ENCODE measurements at places on chromosomes 7 and 10.

DNA sequence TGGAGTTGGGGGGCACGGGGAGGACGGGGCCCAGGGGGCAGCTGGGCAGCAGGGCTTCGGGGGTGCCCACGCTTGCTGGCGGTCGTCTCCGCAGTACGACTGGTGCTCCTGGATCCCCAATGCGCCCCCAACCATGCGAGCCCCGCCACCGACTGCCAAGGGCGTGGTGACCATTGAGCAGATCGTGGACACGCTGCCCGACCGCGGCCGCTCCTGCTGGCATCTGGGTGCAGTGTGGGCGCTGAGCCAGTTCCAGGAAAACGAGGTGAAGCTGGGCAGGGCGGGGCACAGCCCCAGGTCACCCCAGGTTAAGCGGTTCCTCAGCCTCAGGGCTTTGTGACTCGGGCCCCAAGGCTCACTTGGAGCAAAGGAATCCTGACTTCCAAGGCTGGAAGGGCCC lies 70.0 kb downstream of the ALOX5 start:
- DNase-seq = no peak

- DNase-seq = no peak
Measured at GRCh38 chr7:69540287-69540686, 58.0 kb upstream of the AUTS2 start.

GRCh38 chr10:29888321-29888720 lies 171.1 kb downstream of the JCAD start:
- DNase-seq = no peak

GRCh38 chr10:132806110-132806509 lies 20.2 kb upstream of the NKX6-2 start:
- DNase-seq = no peak

- DNase-seq = no peak
Measured at GRCh38 chr7:105141068-105141467, 127.1 kb downstream of the KMT2E start.

DNA sequence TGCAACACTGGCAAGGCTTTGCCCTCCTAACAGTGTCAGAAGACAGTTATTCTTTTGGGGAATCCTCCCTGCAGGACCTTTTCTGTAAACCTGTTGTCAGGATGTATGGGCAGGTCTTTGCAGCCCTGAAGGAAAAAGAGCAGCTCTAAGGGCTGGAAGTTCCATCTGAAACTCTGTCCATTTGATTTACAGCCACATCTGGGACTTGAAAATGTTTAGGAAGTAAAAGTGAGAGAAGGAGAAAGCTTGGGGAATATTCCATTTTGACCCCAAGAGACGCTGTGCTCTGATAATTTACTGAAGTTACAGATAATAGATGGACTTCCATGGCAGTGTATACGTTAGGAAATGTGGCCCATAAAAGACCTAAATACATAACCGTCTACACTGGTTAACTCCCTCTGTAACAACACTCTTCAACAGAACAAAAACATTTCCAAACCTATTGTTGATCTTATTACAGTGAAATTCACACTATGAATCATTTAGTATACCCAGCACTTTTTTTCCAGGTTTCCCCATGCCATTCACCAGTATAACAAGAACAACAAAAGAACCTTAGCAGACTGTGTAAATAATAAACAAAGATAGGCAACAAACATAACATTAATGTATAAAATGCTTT lies 89.1 kb downstream of the KIAA1549 start:
- no peak for DNase-seq

GRCh38 chr10:110483633-110484032 lies 14.1 kb upstream of the DUSP5 start:
- DNase-seq = no peak

GRCh38 chr10:15361131-15361530 lies 10.0 kb downstream of the FAM171A1 start:
- DNase-seq = no peak

- no peak for DNase-seq
Measured at GRCh38 chr7:147298611-147299043, 1182.0 kb downstream of the CNTNAP2 start.

DNA sequence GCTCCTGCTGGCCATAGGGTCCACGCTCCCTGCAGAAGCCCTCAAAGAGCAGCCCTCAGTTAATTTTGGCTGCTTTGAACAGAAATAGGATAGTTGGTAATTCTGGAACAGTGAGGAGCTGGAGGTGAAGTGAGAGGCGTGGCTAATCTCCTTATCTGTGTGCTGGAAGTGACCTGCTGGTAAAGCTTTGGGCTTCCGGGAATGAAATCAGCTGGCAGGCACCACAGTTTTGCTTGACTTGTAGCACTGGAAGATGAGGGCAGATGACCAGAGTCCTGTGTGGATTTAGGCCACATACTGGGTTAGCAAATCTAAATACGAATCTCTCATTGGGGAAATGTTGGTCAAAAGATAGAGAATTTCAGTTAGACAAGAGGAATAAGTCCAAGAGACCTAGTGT lies 10.2 kb downstream of the ATP6V0E2 start:
- DNase-seq = no peak

GRCh38 chr7:38632411-38632810 lies 1.2 kb upstream of the AMPH start:
- no peak for DNase-seq

DNA sequence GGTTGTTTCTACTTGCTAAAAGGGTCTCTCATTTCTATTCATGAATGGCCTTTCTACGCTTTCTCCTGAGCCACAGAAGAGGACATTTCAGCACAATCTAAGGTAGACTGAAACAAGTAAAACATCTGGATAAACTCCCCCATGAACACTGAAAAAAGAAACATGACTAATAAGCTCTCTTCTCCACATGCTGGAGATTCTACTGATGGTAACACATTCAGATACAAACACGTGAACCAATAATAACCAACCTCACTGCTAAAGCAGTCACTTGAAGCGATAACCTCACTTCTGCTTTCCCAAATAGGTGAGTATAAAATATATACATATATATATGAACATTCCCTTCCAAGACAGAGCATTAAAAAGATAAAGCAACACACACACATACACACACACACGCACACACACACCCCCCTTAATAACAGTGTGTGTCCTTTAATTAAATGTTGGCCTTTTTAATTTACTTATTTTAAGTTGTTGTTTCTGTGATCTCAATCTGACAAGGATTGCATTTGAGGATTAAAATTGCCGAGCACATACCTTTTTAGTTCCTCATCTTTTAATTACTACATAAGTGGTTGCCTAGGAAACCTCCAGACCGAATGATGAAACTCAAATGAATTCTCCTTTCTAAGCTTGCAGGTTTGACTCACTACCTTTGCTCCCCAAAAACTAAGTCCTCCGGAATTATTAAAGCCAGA lies 292.4 kb upstream of the KLF14 start:
- DNase-seq = no peak

DNA sequence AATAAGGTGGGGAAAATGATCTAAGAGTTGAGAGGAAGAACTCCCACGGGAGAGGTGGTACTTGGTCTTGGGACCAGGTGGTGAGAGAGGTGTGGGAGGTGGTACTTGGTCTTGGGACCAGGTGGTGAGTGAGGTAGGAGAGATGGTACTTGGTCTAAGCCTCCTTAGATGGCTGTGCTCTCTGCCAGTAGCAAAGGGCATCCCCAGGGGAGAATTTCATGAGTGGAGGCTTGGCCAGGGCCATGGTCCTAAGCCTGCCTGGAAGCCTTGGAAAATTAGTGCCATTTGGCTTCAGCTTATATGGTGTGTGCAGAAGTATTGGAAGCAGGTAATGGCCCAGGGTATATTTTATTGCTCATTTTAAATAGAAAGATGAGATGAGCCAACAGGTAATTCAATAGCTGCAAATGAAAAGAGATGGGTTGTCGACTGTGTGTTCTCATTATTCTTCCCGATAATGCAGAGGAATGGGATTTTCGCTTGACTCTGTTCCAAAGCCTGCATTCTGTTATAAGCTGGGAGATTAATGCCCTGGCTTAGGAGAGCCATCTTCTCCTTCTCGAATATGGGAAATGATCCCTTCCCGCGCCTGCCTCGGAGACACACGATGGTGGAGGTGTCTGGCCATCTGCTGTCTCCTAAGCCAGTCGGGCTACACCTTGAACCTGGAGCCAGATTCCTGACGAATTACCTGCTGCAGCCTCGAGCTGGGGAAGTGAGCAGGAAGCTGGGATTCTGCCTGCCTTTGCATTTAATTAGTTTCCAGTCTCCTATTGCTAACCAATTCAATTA lies 287.8 kb downstream of the GALNT17 start:
- no peak for DNase-seq

- no peak for DNase-seq
Measured at GRCh38 chr10:14004536-14004935, 326.2 kb downstream of the FRMD4A start.

GRCh38 chr10:100157156-100157555 lies 28.7 kb downstream of the ERLIN1 start:
- no peak for DNase-seq

DNA sequence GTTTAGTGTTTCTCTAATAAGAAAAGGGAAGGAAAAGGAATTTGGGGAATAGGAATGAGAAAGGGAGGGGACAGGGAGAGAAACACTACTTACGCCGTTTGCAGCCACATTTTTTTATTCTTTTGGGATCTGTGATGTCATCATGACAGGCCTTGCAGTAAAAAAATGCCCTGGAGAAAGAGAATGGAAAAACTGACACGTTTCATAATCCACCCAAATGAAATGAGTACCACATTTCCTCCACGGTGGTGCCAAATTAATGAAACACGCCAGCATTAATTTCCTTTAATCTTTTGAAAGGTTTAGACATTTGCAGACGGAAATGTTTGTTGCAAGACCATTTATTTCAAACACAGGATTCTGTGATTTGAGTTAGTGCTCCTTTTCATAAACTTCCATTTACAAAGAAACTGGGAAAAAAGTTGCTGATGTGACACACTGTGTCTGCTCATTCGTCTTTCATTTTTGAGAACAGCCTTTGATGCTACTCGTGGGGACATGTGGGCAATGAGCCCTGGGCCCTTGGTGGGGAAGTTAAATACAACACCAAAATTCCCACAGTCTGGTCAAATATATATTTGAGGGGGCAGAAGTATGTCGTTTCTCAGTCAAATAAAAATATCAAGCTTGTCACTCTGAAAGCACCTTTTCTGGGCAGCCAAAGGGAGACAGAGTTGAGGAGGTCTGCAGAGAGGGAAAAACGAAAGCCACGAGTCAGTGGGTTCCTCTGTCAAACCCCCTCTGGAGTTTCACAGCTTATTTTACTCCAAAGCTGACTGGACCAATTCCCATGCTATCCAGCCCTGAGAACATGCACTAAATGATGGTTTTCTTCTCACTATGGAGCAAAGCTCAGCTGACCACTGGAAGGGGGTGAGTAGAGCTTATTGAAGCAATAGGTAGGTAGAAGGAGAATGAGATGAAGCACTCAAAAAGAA lies 625.5 kb downstream of the KCNMA1 start:
- DNase-seq = no peak

DNA sequence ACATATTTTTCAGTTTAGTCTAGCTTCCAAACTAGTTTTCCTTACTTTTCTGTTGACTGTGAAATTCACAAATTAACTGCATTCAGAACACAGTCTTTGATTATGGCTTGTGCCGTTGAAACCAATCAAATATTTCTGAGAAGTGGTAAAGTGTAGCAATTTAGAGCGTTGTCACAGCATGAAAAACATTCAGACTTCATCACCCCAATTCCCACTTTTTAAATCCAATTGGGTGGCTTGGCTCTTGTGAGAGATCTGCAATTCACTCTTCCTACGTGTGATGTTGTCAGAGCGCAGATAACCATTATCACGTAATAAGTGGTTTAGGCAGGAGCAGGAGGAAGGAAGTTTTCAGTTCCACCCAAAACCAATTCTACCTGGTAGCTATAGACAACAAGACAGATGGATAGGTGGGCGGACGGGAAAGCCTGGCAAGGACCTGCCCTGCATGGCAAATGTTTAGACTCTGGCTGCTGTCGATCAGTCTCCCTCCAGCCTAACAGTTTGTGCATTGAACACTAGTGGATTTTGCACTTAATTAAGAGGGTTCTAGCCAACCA lies 8.9 kb downstream of the COBL start:
- DNase-seq = no peak

DNA sequence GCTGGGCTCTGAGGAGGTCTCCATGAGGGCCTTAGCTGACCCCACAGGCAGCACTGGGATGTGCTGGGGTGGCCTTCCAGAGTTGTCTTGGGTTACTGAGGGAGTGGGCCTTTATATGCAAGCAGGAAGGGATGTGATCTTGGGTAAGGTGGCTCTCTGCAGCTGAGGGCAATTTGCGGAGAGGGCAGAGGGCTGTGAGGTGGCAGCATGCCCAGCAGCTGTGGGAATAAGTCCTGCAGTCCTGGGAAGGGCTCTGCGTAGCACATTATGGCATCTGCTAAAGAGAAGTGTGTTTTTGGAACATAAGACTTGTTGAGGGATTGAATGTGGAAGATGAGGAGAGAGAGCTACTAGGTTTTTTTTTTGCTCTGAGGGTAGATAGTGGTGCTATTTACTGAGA lies 99.6 kb upstream of the KMT2E start:
- no peak for DNase-seq

GRCh38 chr7:140014123-140014522 lies 48.6 kb downstream of the PARP12 start:
- DNase-seq = no peak

DNA sequence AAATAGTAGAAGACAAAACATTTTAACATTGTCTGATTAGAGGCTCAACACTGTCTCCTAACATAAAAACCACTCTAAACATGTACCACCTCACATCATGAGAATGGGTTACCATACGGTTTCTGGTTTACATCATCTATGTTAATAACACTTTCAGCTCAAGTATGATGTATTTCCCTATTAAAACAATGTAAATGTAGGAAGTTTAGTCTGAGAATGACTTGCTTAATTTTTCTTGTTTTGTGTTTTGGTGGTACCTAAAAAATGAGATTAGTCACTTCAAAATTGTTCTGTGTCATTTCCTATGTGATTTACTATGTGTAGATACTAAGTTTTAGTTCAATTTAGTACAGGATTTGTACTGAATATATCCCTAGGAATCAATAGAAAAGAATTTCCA lies 195.8 kb upstream of the SEMA3C start:
- no peak for DNase-seq

- no peak for DNase-seq
Measured at GRCh38 chr7:30671793-30672465, 10.3 kb downstream of the CRHR2 start.

- DNase-seq = no peak
Measured at GRCh38 chr7:30694218-30694745, 12.0 kb upstream of the CRHR2 start.

GRCh38 chr10:78745441-78745840 lies 323.3 kb upstream of the ZMIZ1 start:
- DNase-seq = no peak

- DNase-seq = no peak
Measured at GRCh38 chr7:128827248-128827958, 2.8 kb upstream of the FLNC start.

GRCh38 chr10:77436257-77436975 lies 201.2 kb downstream of the KCNMA1 start:
- no peak for DNase-seq

DNA sequence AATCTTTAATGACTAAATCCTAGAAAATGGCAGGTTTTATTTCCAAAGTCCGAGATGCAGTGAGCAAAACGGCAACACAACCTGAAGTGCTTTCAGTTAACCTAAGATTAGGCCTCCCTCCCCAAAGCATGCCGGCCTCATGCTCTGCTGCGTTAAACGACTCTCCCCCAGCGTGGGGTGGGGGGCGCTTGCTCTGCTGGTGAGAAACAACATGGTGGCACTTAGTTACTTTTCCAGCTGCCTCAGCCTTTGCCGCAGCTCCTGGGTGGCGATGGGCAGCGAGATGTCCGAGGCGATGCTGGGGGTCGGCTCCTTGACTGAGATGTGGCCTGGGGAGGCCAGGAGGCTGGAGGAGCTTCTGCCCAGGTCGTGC lies 36.7 kb upstream of the NCAPG2 start:
- no peak for DNase-seq

Measured in activated CD8-positive, alpha-beta memory T cell treated with anti-CD3 and anti-CD28 coated beads for 48 hours (primary cell).